Right cardiac atrium (tissue), 5 donors: ENCODE measurements at places on chromosomes 6 and 20. TPM values are rescaled to one million over a fixed set of nuclear protein-coding genes. Genes with fewer than 3 reads are reported as not detected.
A peak's percentile ranks its signal among the peaks of the same experiment; 100 is the strongest.

DNA sequence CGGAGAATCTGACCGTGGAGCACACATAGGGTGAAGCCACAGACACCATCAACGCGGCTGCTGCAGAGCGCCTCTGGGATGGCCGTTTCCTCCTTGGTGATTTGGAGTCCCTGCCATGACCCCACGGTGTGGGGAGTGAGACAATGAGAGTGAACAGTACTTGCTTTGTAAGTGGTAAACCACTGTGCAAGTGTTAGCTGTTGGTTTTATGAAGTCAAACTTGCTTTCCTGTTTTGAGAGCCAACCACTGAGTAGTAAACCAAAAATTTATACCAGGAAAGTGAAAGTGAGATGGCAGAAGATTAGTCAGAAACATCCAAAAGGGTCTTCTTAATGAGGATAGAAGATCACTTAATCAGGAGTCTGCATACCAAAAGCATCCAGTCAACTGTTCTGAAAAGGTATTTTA lies 160.7 kb downstream of the FOXC1 start:
- no peak for DNase-seq

DEFB132 gene
- not detected for total RNA-seq

DNA sequence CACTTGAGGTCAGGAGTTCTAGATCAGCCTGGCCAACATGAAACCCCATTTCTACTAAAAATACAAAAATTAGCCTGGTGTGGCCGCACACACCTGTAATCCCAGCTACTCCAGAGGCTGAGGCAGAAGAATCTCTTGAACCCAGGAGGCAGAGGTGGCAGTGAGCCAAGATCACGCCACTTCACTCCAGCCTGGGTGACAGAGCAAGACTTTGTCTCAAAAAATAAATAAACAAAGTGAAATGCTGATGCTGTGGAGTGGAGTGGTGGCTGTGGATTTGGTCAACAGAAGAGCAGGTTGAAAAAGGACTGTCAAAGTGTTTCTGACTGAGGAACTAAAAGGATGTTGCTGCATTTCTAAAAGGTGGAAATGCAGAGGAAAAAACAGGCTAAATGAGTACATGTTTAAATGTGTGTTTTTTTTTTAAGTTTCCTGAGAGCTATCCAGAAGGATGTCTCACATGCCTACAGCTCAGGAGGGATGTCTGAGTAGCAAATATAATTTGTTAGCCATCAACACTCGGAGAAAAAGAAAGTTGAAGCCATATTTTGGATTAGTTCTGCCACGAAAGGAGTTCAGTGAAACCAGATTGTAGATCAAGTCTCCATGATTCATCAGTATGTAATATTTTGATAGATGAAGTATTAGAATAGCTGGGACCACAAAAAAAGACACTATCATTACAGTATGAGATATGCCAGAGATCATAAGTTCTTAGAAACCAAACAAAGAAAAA lies 621.1 kb upstream of the ADGRB3 start:
- no peak for DNase-seq

DNA sequence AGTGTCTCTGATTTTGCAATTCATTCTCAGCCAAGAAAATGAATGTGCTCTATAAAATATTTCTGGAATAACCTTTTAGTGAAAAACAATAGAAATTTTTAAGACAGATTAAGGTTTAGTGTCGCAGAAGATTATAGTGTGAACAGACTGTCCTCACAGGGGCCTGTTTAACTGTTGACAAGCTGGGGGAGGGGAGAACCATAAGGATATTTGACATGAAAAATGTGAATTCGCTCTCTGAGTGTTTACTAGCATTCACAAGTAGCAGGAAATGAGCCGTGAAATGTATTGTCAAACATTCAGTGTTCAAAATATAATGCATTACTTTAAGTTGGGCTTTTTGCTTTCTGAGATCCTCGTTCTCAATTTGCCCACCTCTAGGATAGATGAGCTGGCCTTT lies 134.8 kb upstream of the TSHZ2 start:
- DNase-seq, result no peak

ADAM33 gene
- total RNA-seq, result 11.8 TPM

- no peak for DNase-seq
Measured at GRCh38 chr20:36463212-36464061, 77.9 kb upstream of the MYL9 start.

DNA sequence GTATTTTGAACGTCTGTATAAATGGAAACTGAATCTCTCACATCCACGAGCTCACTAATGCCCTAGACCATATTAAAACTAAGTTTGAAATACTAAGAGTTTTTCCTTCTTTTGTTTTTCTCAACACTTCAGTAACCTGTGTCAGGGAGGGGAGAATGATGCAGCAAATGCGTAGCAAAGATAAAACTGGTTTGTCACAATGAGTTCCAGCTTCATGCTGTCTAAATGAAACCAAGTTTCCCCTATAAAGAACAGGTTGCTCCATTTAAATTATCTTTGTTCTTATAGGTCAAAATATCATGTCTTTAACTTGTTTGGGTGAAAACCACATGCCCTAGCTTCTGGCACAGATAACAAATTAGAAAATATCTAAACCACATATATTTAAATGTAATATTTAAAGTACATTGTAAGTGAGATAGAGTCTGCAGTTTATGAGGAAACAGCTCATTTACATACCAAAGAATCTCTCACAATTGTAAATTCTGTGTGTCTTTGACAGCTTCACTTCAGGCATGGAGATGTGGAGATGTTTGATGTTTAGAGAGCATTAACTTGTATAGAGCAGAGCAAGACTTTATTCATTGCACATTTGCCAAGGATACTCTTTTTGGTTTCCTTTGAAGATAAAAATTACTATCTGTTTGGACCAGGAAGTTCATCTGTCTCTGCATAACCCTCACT lies 7.3 kb downstream of the TRDN start:
- no peak for DNase-seq

ARMC12 gene
- 0.31 TPM for total RNA-seq

DNA sequence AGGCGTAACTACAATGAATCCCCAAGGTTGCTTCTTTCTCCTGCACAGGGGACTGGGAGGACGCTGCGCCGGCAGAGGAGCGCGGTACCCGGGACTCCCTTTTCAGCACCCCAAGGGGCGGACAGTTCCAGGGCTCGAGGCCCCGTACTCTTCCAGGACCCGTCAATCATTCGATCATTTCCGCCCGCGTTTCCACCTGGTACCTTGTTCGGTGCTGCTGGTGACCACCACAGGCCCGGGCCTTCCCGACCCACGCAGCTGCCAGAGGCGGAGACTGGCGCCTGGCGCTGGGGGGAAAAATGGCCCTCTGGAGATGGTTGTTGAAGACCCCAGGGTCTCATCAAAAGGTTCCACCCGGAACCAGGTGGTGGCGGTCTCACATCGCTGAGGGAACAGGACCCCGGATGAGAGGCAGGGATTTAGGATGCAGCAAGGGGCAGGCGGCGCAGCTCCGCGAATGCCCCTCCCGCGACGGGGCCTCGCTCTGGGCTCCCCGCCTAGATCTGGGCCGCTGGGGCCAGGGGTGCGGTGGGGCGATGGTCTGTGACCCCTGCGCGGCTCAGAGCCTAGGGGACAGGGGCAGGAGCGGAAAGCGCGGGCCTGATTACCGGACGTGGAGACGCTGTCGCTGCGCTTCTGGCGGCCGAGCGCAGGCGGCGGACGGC lies 744 bp downstream of the VSX1 start:
- peak; percentile 65 for DNase-seq

DNA sequence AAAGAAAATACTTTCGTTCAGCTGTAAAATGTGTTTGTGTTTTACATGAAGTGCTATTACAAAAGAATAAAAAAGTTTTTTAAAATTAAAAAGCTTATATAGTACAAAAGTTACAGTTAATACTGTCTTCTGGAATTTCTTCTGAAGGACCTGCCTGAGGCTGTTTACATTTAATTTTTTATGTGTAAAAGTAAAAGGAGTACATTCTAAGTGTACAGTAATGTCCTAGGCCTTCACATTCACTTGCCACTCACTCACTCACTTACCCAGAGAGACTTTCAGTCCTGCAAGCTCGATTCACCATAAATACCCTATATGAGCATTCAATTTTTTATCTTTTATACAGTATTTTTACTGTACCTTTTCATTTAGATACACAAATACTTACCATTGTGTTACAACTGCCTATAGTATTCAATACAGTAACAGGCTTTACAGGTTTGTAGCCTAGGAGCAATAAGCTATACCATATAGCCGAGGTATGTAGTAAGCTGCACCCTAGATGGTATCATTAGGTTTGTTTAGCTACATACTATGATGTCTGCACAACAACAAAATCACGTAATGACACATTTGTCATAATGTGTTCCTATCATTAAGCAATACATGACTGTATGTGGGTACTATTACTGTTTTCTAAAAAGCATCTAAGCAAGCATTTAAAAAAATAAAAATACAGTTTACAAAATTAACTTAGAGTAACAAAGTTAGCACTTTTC lies 33.0 kb downstream of the RNF146 start:
- no peak for DNase-seq
